CD4-positive, alpha-beta memory T cell (primary cell): ENCODE measurements at places on chromosomes 3 and 15. TPM values are rescaled to one million over a fixed set of nuclear protein-coding genes. Genes with fewer than 3 reads are reported as not detected.

- DNase-seq = no peak
Observed at GRCh38 chr3:123180791-123181190, 21.0 kb upstream of the SEC22A start.

DNA sequence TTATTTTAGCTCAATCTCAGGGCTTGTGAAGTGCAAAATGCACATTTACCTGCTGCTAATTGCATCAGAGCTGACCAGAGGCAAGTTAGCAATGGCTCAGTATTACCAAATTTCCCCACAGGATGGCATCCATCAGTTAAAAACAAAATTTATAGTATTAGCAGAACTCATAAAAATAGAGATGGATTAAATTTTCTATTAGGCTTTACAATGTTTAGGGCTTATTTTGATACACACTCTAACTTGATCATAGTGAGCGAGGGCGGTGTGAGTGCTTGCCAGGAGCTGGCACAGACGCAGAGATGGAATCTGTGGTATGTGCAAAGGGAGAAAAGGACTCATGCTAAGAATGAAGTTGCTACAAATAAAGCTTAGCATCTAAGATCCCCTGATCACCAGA is 241.0 kb downstream of the NSUN3 start:
- DNase-seq = no peak

DNA sequence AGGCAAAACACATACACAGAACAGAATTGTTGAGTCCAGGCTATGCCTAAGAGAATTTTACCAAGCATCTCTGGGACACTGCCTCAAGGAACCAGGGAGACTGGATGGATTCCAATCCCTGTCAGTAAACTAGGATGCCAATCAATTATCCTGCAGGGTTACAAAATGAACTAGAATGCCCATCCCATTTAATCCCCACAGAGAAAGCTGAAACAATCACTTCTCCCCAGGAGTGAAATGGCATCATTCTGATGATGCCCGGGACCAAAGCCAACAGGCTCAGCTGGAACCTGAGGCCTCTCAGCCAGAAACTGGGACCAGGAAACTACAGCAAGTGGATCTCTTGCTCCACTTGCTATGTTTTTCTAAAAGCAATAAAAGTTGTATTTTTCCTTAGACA is 130.0 kb upstream of the TJP1 start:
- DNase-seq = no peak

GRCh38 chr3:176795891-176796290 is 401.4 kb downstream of the TBL1XR1 start:
- DNase-seq = no peak

GRCh38 chr15:90153658-90154057 is 47.5 kb upstream of the SEMA4B start:
- DNase-seq = no peak

GRCh38 chr3:169384573-169384972 is 278.9 kb downstream of the MECOM start:
- DNase-seq = no peak

Gene GPR160
- 13.1 TPM for total RNA-seq

Gene DAPK2
- total RNA-seq = 2.9 TPM

Gene DUSP7
- total RNA-seq = 43.6 TPM

Gene CDHR4
- not detected for total RNA-seq

Gene LMAN1L
- total RNA-seq = 0.39 TPM

Gene ANKUB1
- not detected for total RNA-seq

Gene MBNL1
- total RNA-seq = 420 TPM

Gene LRRC31
- total RNA-seq = not detected
